ENCODE measurements at places on chromosomes 13 and 19.

GRCh38 chr13:111977179-111977506 is 89.8 kb upstream of the SOX1 start:
- peak; percentile 55 for DNase-seq

- peak; percentile 47 for DNase-seq
These were observed 8.9 kb upstream of the ZNF507 start for GRCh38 chr19:32336259-32337083.

- no peak for DNase-seq
These were observed 109.2 kb upstream of the SLC7A1 start for GRCh38 chr13:29704648-29705047.

DNA sequence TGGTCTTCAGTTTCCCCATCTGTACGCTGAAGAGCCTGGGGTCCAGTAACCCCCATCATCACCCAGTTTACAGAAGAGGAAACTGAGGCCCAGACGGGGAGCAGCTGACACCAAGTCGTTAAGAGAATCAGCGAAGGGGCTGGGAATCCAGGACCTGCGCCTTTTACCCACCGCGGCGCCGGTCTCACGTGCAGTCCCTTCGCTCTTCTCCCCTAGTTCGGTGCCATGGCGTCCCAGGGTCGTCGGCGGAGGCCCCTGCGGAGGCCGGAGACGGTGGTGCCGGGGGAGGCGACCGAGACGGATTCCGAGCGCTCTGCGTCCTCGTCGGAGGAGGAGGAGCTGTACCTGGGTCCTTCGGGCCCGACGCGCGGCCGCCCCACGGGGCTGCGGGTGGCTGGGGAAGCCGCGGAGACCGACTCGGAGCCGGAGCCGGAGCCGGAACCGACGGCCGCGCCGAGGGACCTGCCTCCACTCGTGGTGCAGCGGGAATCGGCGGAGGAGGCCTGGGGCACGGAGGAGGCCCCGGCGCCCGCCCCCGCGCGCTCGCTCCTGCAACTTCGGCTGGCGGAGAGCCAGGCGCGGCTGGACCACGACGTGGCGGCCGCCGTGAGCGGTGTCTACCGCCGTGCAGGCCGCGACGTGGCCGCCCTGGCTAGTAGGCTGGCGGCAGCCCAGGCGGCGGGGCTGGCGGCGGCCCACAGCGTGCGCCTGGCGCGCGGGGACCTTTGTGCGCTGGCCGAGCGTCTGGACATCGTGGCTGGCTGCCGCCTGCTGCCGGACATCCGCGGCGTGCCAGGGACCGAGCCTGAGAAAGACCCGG is 698 bp downstream of the BLOC1S3 start:
- DNase-seq: peak; percentile 6

DNA sequence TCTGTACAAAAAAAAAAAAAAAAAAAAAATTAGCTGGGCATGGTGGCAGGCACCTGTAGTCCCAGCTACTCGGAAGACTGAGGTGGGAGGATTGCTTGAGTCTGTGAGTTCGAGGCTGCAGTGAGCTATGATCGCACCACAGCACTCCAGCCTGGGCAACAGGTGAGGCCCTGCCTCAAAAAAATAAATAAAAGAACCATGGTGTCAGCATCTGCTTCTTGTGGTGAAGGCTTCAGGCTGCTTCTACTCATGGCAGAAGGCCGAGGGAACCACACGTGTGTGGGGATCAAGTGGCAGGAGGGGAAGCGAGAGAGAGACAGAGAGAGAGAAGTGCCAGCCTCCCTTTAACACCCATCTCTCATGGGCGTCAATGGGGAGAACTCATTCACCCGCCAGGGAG is 13.5 kb downstream of the BCL3 start:
- no peak for DNase-seq

DNA sequence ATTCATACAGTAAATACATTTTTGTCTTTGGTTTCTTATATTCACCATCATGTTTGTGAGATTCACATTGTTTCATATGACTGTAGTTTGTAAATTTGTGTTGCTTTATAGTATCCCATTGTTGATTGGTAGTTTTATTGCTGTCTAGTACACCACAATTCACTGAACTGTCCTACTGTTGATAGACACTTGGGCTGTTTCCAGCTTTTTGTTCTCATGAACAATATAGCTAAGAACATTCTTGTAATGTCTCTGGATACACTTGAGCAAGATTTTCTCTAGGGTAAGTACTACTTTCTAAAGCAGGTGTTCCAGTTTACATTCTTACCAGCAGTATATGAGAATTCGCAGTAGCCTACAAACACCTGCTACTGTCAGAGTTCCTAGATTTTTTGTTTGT is 37.8 kb downstream of the SKA3 start:
- no peak for DNase-seq

GRCh38 chr19:33462112-33462791 is 59.3 kb downstream of the PEPD start:
- no peak for DNase-seq

DNA sequence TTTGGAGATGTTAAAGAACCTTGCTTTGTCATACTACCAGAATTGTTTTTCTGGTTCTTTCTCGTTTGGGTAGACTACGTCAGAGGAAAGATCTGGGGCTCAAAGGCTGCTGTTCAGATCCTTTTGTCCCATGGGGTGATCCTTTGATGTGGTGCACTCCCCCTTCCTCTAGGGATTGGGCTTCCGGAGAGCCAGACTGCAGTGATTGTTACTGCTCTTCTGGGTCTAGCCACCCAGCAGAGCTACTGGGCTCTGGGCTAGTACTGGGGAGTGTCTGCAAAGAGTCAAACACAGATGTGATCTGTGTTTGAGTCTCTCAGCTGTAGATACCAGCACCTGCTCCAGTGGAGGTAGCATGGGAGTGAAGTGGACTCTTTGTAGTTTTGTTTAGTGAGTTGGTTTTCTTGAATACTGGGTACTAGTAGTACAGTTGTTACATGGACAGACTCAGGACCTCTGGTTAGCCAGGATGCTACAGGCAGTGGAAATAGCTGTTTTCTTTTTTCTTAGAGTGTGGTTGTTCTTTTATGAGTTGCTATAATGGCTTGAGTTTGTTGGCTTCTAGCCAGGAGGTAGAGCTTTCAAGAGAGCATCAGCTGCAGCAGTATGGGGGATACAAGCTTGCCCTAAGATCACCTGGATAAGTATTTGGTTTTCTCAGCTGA is 34.4 kb downstream of the DNAJC15 start:
- no peak for DNase-seq

- DNase-seq: peak; percentile 66
These were observed 3.0 kb downstream of the HPN start for GRCh38 chr19:35044317-35045117.

All from brain (organoid and tissue), 16 donors.